ENCODE measurements at places on chromosomes 6 and 20.
A peak's percentile ranks its signal among the peaks of the same experiment; 100 is the strongest.

GRCh38 chr20:61813791-61814190 is 251.9 kb downstream of the TAF4 start:
- no peak for DNase-seq

GRCh38 chr6:134819236-134819635 is 130.7 kb downstream of the ALDH8A1 start:
- DNase-seq: no peak

GRCh38 chr20:40961686-40962640 is 66.7 kb upstream of the TOP1 start:
- DNase-seq: no peak

DNA sequence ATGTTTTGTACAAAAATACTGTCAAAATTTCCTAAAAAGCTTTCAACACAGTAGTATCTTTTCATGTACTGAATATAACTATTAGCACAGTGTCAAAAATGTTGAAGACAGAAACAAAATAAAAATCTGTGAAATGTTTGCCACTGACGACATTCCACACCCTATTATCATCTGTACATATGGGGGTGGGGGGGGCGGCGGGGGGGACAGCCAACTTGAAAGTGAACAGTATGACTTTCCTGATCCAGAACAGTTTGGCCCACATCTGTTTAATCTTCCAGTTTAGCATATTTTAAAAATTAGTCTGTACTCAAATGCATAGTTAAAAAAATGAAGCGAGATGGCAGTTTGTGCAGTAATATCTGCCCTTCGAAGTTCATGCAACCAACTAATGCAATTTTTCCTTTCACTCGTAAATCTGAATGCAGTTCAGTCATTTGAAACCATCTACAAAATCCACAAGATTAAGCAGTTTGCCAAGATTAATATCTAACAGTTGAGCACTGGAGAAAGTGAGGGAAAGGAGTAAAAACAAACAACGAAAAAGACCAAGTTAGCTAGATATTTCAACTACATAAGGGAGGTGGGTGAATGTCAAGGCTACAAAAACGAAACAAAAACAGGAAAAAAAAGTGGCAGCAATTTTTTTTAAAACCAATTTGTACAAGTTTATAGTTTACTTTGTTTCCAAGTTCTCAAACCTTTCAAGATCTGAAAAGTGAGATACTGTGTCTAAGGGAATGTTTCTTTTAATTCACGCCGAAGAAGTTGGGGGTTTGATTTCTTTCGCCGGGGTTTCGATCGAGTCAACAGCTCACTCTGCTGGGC is 1.9 kb downstream of the CITED2 start:
- DNase-seq: no peak

- peak; percentile 15 for DNase-seq
Observed at GRCh38 chr6:101294676-101295075, 98.8 kb upstream of the GRIK2 start.

DNA sequence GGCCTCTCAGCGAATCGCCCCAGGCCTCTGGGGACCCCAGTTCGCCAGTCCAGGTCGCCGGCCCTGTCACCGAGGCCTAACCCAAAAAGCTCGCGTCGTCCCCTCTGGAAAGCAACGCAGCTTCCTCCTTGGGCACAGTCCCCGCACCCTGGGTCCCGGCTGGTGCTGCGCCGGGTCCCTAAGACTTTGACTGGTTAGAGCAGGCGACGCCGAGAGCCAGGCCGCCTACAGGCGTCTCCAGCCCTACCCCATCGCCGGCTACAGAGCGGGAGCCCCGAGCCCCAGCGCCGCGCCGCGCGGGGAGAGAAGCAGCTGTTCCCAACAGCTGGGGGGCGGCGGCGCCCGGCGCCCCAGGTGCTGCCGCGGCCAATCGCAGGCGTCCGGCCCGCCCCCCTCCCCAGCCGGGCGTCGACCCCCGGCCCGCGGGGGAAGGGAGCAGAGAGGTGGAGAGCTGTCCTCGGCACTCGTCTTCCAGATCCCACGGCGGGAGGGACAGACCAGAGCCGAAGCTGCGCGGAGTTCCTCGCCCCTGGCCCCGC is 540 bp upstream of the RBM24 start:
- DNase-seq: peak; percentile 34

DNA sequence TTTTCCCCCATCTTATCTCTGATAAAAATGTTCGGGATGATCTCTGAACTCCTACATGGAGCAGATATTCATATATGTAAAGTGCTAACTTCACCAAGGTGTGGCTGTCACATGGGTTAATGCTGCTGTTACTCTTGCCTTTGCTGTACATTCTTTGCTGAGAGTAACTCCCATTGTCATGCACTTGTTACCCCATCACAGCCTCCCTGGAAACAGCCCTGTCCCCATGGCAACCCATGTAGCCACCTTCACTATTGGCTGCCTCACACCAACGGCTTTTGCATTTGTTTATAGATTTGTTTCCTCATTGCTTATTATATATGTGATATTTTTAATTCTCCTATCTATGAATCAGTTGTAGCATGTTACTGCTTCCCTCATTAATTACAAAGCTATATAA is 17.3 kb upstream of the IBTK start:
- no peak for DNase-seq

- peak; percentile 72 for DNase-seq
Observed at GRCh38 chr6:3518356-3519190, 61.7 kb upstream of the SLC22A23 start.

DNA sequence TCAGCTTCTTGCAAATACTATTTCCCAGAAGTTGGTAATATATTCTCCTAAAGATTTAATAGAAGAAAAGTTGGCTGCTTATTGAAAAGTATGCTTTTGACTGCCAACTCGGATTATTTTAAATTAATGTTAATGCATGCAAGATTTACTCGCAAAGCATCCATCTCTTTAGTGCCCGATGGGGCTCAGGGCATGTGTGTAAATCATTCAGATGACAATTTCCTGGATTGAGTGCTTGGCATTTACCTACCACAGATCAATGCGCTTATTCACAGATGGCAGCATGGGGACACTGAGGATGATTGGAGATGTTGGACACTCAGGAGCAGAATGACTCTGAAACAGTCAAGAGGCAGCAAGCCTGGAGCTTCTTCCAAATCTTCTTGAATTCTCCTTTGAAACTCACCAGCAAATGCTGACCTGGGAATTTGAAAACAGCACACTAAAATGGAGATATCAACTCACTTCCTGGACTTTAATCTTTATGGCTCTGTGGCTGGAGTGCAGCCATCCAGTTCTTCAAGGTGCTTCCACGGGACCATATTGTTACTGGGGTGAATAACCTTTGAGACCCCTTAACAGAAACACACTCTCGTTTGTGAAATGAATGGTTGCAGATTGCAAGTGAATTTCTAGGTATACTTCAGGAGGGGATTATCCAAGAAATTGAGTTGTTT is 34.1 kb upstream of the TIAM2 start:
- no peak for DNase-seq

GRCh38 chr20:45798935-45799642 is 7.3 kb downstream of the DNTTIP1 start:
- DNase-seq: peak; percentile 37

DNA sequence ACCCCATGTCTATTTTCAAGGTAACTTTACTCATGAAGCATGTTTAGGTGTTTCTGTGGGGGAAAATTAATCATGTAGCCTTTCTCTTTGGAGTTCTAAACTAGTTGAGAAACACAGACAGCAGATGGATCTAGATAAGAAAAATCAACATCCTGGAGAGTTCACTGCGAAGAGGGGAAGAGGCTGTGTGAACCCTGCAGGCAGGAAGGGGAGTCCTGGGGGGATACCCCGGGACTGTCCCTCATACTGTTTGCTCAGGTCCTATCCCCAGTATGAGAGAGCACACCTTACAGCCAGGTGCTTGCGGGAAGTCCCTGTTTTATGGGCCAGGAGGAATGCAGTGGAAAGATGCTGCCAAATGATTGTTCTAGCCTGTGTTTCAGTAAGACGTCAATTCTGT is 32.7 kb downstream of the CHMP4B start:
- DNase-seq: no peak

Data from fibroblast of skin of right quadriceps (primary cell).